ENCODE measurements at places on chromosomes 13 and 19.

- DNase-seq, result no peak
- no peak overlapping the region for H3K4me3 ChIP-seq
- no peak overlapping the region for H3K27ac ChIP-seq
Observed at GRCh38 chr13:65638572-65639168, 1591.5 kb downstream of the PCDH9 start.

DNA sequence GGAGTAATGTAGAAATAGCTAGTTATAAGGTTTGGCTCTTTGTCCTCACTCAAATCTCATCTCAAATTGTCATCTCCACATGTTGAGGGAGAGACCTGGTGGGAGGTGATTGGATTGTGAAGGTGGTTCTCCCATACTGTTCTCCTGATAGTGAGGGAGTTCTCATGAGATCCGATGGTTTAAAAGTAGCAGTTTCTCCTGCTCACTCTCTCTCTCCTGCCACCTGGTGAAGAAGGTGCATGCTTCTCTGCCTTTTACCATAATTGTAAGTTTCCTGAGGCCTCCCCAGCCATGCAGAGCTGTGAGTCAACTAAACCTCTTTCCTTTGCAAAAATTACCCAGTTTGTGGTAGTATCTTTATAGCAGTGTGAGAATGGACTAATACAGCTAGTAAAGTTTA, 849.4 kb downstream of the DACH1 start:
- no peak for DNase-seq
- H3K27ac ChIP-seq, result no peak overlapping the region
- H3K27me3 ChIP-seq, result no peaks in the 10 kb centered on the region

DNA sequence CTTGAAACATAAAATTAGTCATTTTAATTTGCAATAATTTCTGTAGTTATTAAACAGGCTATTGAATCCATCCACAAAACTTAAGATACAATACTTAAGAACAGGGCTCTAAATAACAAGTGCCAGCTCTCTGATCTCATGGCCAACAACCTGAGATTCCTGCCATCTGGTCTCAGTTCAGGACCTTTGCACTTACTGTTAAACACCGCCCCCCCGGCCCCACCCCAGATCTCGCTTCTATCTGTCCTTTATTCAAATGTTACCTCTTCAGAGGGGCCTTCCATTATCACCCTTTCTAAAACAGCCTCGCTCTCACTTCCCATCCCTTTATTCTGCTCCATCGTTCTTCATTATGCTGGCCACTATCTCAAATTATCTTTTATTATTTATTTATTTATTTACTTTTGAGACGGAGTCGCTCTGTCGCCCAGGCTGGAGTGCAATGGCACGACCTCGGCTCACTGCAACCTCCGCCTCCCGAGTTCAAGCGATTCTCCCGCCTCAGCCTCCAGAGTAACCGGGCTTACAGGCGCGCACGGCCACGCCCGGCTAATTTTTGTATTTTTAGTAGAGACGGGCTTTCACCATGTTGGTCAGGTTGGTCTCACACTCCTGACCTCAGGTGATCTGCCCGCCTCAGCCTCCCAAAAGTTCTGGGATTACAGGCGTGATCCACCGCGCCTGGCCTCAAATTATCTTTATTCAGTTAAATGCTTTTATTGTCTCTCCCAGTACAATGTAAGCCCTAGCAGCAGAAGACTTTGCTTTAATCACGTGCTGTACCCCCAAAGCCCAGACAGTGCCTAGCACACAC, 838 bp upstream of the SNRNP70 start:
- H3K27ac ChIP-seq, result peak overlapping the region; percentile 88
- no peak for DNase-seq
- H3K27me3 ChIP-seq, result no peaks in the 10 kb centered on the region
- peaks cover 19% of the 10 kb centered on the region for H3K36me3 ChIP-seq
- H3K4me3 ChIP-seq, result peak overlapping the region; percentile 95

GRCh38 chr19:20079476-20079875, 1.7 kb downstream of the ZNF90 start:
- no peaks in the 10 kb centered on the region for H3K36me3 ChIP-seq
- H3K4me1 ChIP-seq, result peaks cover 14% of the 10 kb centered on the region
- no peak overlapping the region for H3K27ac ChIP-seq
- no peaks in the 10 kb centered on the region for H3K27me3 ChIP-seq

DNA sequence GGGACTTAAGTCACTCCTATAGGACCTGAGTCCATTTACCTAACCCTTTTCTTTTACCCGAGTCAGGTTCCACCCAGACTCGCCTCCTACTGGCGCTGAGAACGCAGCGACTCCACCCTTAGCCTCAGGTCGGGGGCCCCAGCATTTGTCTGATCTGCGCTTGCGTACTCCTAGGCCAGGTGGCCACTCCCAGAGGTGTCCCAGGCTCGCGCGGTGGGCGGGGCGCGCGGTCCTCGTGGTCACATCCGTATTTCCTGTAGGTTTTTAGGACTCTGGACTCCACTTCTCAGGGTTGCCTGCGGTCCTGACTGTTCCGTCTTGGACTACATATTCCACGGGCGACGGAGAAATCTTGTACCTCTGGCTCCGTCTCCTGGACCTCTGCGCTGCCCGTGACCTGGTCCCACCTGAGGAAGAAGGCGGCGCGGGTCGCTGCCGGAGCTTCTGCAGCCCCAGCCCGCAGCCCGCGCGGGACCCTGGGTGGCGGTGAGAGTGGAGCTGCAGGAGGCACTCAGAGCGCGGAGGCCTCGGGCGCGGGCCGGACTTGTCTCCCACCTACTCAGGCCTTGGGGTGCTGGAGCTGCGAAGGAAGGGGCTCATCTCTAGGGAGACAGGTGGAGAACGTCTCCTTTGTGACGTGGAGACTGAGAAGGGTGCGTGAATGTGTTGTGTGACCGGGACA, 11.0 kb upstream of the ZNF573 start:
- H3K27ac ChIP-seq, result no peak overlapping the region
- DNase-seq, result no peak
- H3K27me3 ChIP-seq, result no peaks in the 10 kb centered on the region
- peaks cover 6% of the 10 kb centered on the region for H3K36me3 ChIP-seq
- no peak overlapping the region for H3K4me3 ChIP-seq

- H3K4me3 ChIP-seq, result peak overlapping the region; percentile 82
- no peak for DNase-seq
- peaks cover 22% of the 10 kb centered on the region for H3K4me1 ChIP-seq
Observed at GRCh38 chr19:39479916-39480315, 722 bp upstream of the TIMM50 start.

DNA sequence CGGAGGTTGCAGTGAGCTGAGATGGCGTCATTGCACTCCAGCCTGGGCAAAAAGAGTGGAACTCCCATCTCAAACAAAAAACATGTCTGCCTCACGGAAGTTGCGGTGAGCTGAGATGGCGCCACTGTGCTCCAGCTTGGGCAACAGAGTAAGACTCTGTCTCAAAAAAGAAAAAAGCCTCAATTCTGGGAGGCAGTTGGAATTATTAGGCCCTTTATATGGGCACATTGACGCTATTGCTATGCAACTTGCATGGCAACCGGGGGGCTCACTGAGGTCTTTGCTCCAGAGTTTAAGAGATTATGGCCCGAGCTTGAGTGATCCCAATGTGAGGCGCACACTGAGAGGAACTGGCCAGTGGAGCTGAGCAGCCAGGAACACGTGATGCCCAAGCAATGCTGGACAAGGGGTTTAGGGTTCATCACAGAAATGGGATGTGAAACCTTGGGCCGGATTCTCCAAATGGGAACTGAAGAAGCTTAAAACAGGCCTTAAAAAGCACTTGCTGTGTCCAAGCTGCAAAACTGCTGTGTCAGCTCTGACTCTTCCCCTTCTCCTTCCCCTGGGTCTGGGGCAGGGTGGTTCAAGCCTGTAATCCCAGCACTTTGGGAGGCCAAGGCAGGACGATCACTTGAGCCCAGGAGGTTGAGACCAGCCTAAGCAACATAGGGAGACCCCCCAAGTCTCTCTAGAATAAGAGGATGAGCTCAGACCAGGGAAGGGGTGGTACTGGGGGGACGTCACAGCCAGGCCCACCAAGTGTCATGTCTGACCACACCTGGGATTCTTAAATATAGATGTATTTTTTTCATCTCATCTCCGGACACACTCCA, 2.5 kb downstream of the FTL start:
- peaks cover 55% of the 10 kb centered on the region for H3K36me3 ChIP-seq
- no peak overlapping the region for H3K27ac ChIP-seq
- no peak for DNase-seq
- peaks cover 35% of the 10 kb centered on the region for H3K4me1 ChIP-seq
- no peak overlapping the region for H3K4me3 ChIP-seq
- no peaks in the 10 kb centered on the region for H3K27me3 ChIP-seq

DNA sequence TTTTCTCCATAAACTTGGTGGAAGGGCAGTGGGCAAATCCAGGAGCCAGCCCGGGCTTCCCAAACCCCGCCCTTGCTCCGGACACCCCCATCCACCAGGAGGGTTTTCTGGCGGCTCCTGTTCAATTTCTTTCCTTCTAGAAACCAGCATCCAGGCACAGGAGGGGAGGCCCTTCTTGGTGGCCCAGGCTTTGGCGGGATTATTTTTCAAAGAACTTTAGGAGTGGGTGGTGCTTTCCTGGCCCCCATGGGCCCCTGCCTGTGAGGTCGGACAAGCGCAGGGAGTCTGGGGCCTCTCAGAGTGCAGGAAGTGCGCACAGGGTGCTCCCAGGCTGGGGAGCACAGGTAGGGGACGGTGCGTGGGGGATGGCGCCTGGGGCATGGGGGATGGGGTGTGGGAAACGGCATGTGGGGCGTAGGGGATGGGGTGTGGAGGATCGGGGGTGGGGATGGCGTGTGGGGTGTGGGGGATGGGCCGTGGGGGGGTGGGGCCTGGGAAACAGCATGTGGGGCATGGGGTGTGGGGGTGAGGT, 396 bp downstream of the F7 start:
- no peak overlapping the region for H3K27ac ChIP-seq
- peaks cover 16% of the 10 kb centered on the region for H3K27me3 ChIP-seq
- peaks cover 17% of the 10 kb centered on the region for H3K4me1 ChIP-seq
- no peak overlapping the region for H3K4me3 ChIP-seq
- no peak for DNase-seq

GRCh38 chr19:57506163-57506562, 6.4 kb downstream of the ZNF773 start:
- H3K27ac ChIP-seq, result no peak overlapping the region
- H3K4me1 ChIP-seq, result peaks cover under 1% of the 10 kb centered on the region
- H3K36me3 ChIP-seq, result peaks cover 41% of the 10 kb centered on the region
- DNase-seq, result no peak
- no peaks in the 10 kb centered on the region for H3K27me3 ChIP-seq

GRCh38 chr19:2039089-2039958, 11.7 kb downstream of the MKNK2 start:
- H3K27me3 ChIP-seq, result no peaks in the 10 kb centered on the region
- DNase-seq, result no peak
- no peak overlapping the region for H3K4me3 ChIP-seq
- no peak overlapping the region for H3K27ac ChIP-seq
- peaks cover 65% of the 10 kb centered on the region for H3K36me3 ChIP-seq

DNA sequence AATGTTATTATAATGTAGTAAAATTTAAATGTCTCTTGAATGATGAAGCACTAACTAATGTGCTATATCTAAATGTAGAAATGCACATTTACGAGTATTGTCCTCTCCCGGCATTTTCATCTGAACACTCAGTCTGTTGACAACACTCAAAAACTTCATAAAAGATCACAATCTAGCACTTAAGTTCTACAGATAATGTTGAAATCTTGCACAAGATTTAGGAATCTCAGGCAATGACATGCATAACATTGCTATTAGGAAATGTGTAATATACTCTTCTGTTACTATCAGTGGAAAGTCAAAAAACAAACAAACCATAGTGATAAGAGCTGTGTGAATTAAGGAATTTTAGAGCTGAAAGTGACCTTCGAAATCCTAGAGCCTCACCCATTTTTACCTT, 37.5 kb upstream of the XPO4 start:
- H3K36me3 ChIP-seq, result no peaks in the 10 kb centered on the region
- H3K4me3 ChIP-seq, result no peak overlapping the region
- H3K4me1 ChIP-seq, result no peaks in the 10 kb centered on the region

DNA sequence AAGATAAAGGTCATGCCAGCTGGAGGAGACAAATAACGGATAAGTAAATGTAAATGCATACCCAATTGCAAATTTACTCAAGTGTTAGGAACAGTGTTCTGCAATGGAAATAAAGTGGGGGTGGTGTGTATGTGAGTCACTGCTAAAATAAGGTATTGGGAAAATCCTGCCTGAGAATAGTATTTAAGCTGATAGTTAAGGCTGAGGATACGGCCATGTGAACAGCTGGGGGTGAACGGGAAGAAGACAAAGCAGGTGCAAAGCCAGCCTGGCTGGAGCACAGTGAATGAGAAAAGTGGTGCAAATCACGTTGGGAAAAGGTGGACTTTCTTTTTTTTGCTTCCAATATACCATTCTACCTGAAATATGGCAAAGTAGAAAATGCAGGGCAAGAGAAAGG, 242.4 kb upstream of the SLC10A2 start:
- H3K36me3 ChIP-seq, result no peaks in the 10 kb centered on the region
- H3K4me3 ChIP-seq, result no peak overlapping the region
- no peaks in the 10 kb centered on the region for H3K4me1 ChIP-seq
- H3K27ac ChIP-seq, result no peak overlapping the region
- no peaks in the 10 kb centered on the region for H3K27me3 ChIP-seq
- no peak for DNase-seq

GRCh38 chr13:23696610-23697009, 126.4 kb downstream of the TNFRSF19 start:
- H3K27me3 ChIP-seq, result peaks cover 5% of the 10 kb centered on the region
- no peak for DNase-seq
- peaks cover 3% of the 10 kb centered on the region for H3K36me3 ChIP-seq
- no peak overlapping the region for H3K27ac ChIP-seq
- H3K4me1 ChIP-seq, result peaks cover 17% of the 10 kb centered on the region

DNA sequence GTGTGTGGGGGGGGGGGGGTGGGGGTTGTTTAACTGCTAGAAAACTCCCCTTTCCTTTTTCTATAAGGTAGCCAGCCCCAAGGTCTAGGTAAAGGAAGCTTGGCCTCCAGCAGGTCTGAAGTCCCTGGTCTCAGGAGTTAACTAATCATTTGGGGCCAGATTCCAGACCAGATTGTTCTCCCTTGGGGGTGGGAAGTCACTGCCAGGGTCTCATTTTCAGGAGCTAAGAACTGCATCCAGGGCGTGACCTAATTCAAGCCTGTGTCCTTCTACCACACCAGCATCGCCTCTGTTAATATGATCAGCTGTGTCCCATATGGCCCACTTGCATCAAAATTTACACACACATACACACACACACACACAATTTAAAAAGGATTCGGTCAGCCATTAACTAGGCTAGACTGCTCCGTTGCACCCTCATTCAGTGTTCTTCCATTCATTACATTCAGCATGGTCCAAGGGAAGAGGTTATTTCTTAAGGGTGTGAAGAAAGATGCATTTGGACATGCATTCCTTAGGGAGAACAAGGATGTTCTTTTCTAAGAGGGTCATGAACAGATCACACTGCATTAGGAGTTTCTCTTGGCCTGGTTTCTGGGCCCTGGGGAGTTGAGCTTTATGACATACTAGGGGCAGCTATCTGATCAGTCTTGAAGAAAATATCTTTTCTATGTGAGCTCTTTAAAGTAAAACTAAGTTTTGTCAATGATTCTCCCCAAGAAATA, 91.0 kb downstream of the FGF14 start:
- H3K27ac ChIP-seq, result peak overlapping the region; percentile 19
- no peaks in the 10 kb centered on the region for H3K27me3 ChIP-seq
- no peak overlapping the region for H3K4me3 ChIP-seq
- H3K36me3 ChIP-seq, result no peaks in the 10 kb centered on the region
- H3K4me1 ChIP-seq, result peaks cover 8% of the 10 kb centered on the region

GRCh38 chr19:46493236-46494145, 2.2 kb downstream of the PNMA8B start:
- no peak for DNase-seq
- no peak overlapping the region for H3K27ac ChIP-seq
- H3K4me3 ChIP-seq, result peak overlapping the region; percentile 26
- peaks cover 68% of the 10 kb centered on the region for H3K4me1 ChIP-seq
- peaks cover 38% of the 10 kb centered on the region for H3K27me3 ChIP-seq

- H3K4me1 ChIP-seq, result peaks cover 40% of the 10 kb centered on the region
- DNase-seq, result peak; percentile 98
- H3K27ac ChIP-seq, result peak overlapping the region; percentile 79
- peaks cover 48% of the 10 kb centered on the region for H3K36me3 ChIP-seq
- H3K27me3 ChIP-seq, result no peaks in the 10 kb centered on the region
Observed at GRCh38 chr19:49808711-49809159, 4.4 kb downstream of the FUZ start.
